ENCODE measurements at places on chromosomes 5 and 9.

DNA sequence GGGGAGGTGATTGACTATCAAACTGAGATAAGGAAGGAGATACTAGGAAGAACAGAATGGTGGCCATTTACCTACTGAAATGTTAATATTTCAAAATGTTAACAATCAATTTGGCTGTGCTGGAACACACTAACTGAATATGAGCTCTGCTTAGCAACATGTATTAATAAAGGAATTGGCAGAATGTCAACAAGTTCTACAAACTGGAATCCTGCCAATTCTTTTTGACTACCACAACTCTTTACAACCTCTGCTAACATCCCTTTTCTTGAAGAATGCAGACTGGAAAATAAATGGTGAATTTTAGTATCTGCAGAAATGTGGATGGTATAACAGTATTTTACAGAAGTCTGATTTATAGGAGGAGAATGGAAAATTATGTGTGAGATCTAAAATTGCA, 446.4 kb downstream of the ISL1 start:
- DNase-seq: peak; percentile 0

- no peak for DNase-seq
Measured at GRCh38 chr5:133744051-133744959, 132.0 kb upstream of the FSTL4 start.

DNA sequence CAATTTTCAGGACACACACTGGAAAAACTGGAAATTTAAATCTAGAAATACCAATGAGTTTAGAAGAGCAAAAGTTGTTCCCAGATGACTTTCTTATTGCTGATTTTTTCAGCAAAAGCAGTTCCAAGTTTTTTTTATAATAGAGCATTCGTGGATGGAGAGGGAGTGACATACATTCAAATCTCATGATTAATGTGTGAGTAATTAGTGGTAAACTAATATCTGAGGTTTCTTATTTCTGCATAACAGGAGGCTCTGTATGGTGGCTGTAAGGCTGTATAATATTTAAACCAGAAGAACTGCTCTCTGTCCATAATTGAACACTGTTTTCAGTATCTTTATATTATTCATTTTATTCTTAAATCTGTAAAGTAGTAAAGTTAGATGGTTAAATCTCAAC, 25.8 kb downstream of the LYSMD3 start:
- no peak for DNase-seq

DNA sequence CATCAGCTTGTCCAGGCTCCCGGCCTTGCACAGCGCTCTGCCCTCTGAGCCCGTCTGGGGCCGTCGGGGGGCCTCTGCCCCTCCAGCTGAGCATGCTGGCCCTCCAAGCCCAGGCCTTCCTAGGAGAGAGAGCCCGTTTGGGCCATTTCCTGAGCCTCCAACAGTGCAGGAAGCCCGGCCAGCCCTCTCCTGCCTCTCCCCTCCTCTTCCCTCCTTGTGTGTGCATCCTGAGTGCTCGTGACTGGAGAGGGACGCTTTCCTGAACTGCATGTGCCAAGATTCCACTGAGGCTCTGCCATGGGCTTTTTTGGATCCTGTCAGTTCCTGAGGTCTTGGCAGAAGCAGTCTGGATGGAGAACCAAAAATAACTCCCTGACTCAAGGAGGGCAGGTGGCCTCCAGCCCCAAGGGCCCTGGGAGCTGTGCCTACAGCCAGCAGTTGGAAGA, 15.6 kb downstream of the OLFM1 start:
- no peak for DNase-seq

GRCh38 chr5:126359884-126360283, 63.3 kb upstream of the GRAMD2B start:
- DNase-seq: no peak

- no peak for DNase-seq
Measured at GRCh38 chr9:74138182-74138581, 359.0 kb upstream of the RORB start.

- DNase-seq: no peak
Measured at GRCh38 chr5:32777222-32777621, 66.1 kb downstream of the NPR3 start.

DNA sequence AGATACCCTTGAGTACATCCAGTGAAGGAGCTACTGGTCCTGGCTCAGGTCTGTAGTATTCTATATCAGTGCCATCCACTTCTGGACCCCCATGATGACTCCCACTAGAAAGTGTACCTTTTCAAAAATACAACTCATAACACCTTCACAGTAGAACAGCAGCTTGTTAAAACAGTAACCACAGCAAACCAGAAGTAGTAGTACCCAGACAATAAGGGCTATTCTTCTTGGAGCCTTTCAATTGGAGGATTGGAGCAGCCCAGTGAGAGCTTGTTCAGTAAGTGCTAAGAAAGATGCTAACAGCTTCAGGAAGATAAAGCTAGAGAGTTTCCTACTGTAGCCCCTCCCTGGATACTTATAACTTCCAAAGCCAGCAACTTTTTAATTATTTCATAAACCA, 10.1 kb downstream of the ARL14EPL start:
- no peak for DNase-seq

- no peak for DNase-seq
Measured at GRCh38 chr5:101943784-101944183, 352.3 kb downstream of the SLCO4C1 start.

- DNase-seq: no peak
Measured at GRCh38 chr5:173590436-173591055, 25.9 kb downstream of the BOD1 start.

- DNase-seq: peak; percentile 27
Measured at GRCh38 chr9:111068383-111068730, 30.1 kb upstream of the LPAR1 start.

DNA sequence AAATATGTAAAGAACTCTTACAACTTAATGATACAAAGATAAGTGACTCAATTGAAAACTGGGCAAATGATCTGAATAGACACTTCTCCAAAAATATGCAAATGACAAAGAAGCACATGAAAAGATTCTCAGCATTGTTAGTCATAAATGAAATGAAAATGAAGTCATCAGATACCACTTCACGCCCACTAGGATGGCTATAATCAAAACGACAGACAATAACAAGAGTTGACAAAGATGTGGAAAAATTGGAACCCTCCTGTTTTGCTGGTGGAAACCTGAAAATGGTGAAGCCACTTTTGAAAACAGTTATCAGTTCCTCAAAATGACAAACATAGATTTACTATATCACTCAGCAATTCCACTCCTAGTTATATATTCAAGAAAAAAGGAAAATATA, 7.9 kb upstream of the SYK start:
- no peak for DNase-seq
